Iris pigment epithelial cell (primary cell): ENCODE measurements at places on chromosomes 1 and 21.

DNA sequence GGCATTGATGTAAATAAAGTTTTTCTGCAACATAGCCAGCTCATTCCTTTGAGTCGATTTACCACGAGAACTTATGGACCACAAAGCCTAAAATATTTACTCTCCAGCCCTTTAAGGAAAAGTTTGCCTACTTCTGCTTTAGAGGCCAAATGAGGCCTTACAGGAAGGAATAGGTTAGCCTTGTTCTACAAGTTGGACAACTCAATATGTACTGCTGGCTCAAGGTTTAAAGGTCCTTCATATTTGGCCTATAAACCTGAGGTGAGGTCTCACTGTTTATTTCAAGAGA, 144.5 kb upstream of the DNAH14 start:
- DNase-seq = no peak

- peak; percentile 24 for DNase-seq
These were observed 61.6 kb downstream of the MAP3K21 start for GRCh38 chr1:233389169-233389568.

- no peak for DNase-seq
These were observed 25.6 kb upstream of the POGK start for GRCh38 chr1:166813508-166814223.

DNA sequence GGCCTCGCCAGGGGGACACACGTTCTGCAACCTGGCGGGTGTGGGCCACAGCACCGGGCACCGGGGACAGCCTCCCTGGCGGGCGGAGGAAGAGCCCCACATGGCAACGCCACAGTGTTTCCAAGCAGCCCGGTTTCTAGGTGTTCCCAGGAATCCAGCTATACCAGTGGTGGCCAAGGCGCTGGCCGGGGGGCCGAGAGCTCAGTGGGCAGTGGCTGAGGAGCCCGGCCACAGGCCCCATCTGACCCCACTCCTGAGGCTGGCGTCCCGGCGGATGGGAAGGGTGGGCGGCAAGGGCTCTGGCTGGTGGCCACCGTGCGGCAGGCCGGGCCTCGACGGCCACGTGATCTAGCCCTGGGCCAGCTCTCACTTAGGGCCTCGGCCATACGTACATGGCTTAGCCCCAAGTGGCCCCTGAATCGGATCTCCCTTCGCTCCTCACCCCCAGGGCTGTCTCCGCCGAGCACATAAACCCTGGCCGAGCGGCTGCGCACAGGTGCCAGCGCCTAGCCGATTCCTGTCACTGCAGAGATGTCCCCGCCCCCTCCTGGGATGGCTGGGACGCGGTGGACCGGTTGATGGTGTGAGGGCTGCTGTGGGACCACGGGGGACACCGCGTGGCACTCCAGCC, 68.7 kb downstream of the MORN1 start:
- no peak for DNase-seq

DNA sequence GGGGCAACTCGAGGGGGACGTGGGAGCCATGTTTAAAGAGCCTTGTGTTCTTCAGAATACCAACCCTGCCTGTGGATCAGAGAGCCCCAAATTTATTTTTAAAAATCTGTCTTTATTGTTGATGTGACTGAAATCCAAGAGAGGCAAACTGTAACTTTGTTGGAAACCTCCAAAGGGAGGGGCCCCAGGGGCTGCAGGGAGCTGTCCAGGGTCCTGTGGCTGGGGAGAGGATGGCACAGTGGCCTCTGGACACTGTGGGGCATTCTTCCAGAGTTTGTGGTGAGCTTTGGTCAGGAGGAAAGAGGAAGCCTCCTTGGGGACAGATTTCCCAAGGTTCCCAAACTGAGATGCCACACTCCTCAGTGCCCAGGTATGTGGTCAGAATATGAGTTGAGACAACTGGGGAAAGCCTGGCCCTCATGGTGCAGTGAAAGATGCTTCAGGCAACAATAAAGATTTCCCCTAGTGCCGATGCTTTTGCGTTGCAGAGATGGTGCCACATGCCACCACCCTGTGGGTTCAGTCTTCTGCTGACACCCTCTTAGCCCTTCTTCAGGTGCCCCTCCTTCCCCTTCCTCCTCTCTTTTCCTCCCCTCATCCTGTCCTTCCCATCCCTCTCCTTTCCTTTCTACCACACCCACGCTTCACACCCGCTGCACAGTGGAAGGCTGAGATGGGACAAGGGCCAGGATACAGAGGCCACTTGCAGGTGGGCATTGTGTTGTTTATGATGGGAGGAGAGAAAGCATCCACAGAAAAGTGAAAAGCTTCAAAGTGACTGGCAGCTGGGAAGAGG, 122.1 kb downstream of the UCK2 start:
- DNase-seq = no peak

DNA sequence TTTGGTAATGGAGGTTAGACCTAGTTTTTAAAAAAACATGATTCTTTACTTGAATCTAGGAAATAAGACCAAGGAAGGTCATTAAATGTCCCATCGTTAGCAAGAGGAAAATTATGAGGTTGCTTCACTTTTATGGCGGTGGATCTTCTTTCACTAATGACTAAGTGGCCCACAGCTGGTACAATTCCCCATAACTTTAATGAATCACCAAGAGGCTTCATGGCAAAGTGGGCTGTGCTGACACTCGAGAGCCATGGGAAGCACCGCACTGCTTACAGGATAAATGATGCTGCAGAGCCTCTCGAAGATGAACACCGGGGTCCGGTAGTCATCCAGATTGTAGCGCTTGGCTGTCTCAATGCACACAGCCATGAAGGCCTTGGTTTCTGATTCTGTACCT, 108.8 kb downstream of the UBR4 start:
- peak; percentile 21 for DNase-seq

DNA sequence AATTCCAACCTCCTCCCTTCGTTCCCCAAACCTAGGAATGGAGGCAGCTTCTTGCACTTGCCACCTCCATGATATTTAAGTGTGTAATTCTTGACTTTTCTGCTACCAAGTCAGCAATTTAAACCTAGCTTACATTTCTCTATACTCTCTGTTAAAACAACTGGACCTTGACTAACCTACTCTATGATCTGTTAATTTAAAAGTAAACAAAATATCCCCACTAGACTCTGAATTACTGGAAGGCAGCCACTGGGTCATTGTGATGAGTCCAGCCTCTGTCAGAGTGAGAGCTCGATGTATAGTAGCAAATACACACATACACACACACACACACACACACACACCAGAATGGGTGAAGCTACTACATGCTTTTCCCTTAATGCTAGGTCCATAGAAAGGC, 40.0 kb upstream of the DHCR24 start:
- peak; percentile 31 for DNase-seq

- DNase-seq = peak; percentile 92
These were observed 73.5 kb upstream of the NGF start for GRCh38 chr1:115411371-115412063.

GRCh38 chr1:192726820-192727504, 81.9 kb upstream of the RGS2 start:
- no peak for DNase-seq

- no peak for DNase-seq
These were observed 57.0 kb downstream of the PTP4A2 start for GRCh38 chr1:31880957-31881687.

- no peak for DNase-seq
These were observed 5.7 kb downstream of the HAPLN2 start for GRCh38 chr1:156624814-156625435.

GRCh38 chr21:43297391-43297981, 128.7 kb downstream of the CRYAA start:
- DNase-seq = no peak

DNA sequence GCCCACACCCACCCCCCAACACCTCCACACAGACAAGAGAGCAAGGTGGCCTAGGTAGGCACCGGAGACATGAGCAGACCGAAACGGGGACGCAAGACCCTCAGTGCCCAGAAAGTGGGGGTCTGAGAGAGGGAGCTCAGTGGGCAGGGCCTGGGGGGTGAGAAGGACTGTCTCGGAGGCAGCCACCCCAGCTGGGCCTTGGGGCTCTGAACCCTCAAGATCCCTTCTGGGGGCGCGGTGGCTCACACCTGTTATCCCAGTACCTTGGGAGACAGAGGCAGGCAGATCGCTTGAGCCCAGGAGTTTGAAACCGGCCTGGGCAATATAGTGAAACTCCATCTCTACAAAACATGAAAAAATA, 9.1 kb upstream of the GNB1 start:
- DNase-seq = no peak

- DNase-seq = no peak
These were observed 41.5 kb downstream of the KRTAP10-1 start for GRCh38 chr21:44498280-44499210.

- peak; percentile 16 for DNase-seq
These were observed 7.4 kb downstream of the SLC16A4 start for GRCh38 chr1:110383251-110383990.

DNA sequence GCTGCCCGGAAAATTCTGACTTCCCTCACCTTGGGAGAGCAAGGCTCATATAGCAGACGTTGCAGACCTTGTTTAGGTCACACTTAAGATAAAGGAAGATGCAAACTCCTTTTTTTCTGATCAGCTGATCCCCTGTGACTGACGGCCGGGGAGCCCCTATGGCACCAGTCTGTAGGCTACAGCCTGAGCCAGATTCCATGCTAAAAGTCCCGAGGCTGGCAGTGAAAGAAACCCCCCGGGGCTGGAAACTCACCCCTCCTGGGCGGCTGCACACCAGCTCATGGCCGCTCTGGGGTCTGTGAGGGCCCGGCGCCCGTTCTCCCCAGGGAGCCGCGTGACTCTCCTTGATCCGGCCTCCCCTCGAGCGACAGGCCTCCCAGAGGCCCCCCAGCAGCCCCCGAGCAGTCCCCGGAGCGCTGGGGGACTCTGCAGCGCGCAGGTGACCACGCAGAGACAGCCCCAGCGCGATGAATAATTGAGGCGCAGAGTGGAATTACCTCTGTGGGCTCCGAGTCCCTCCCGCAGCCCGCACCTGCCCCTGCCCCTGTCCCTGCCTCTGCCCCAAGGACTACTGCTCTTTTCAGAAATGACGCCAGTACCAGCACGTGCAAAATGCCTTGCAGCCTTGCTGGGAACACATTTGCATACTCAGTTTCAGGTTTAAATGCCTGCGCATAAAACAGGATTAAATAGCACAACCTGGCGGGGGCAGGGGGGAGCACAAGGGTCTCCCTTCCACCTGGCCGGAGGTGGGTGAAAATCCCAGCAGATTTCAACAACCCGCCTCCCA, 62.6 kb upstream of the CLDN14 start:
- DNase-seq = no peak

DNA sequence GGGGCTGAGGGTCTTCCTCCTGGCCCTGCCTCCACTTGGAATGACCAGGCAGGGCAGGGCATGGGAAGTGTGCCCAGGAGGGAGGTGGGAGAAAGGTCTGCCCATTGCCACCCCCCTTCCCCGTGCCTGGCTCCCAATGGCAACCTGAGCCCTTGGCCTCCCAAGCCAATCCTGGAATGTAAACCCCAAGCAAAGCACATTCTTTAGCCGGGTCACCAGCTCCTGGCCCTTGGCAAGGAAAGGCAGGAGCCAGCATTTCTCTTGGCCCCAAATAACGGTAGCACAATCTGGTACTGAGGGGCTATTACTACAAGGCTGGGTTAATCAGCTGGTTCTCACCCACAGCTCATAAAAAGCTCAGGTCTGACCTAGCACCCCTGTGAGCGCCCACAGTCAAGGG, 6.9 kb upstream of the NUAK2 start:
- DNase-seq = no peak

- DNase-seq = no peak
These were observed 3.9 kb downstream of the JAK1 start for GRCh38 chr1:64962441-64962840.

DNA sequence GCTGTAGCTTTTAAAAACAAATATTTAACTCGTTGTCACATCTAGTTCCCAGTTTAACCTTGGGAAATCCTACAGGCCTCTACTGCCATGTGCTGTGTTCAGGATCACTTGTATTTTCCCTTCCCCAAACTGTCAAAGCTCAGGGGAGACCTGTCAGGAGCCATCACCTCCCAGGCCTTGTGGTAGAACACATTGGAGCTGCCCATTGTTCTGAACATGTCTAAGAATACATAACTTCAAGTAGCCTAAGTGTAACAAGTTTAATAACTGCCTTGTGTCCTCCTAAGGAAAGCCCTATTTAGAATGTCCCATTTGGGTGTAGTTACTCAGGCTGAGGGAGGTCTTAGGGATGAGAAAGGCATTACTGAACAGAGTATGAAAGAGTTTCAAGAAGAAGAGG, 28.6 kb upstream of the PIGC start:
- DNase-seq = no peak

- DNase-seq = peak; percentile 82
These were observed 2.8 kb upstream of the CD1D start for GRCh38 chr1:158177700-158178450.

GRCh38 chr1:51372561-51372960, 42.2 kb upstream of the TTC39A start:
- no peak for DNase-seq

DNA sequence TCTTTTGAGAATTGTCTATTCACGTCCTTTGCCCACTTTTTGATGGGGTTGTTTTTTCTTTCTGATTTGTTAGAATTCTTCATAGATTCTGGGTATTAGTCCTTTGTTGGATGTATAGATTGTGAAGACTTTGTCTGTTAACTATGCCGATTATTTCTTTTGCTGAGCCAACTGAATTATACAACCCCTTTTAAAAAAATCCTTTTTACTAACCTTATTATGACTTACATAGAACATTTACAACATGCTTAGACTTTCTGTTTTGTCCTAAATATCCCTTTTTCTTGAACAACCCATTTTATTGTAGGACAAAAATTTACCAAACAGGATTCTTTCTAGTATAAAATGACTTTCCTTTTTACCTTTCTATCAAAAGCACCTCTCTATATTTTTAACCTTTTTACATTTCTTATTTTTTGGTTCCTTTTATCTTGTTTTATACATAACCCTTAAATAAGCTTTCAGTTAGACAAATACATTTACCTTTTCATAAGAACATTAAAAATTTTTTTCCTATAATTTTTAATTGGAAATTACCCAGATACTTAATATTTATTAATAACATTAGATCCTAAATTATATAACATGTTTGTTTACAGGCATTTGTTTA, 70.4 kb upstream of the TTLL7 start:
- DNase-seq = no peak

- no peak for DNase-seq
These were observed 928 bp downstream of the TLCD4 start for GRCh38 chr1:95118067-95118499.

DNA sequence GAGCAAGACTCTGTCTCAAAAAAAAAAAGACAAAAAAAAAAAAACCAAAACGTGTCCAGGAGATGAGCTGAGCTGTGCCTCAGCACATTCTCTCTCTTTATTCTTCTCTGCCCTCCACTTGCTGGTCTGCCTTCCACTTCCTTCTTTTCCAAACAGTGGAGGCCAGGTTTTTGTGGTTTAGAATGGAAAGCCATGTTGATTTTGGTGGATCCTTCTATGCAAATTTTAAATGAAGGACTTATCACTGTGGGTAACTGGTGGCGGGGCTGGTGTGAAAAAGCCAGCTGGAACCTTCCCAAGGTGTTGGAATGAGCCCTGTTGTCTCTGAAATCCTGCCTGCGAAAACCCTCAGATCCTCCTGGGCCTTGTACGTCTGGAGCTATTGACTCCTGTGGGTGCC, 61.9 kb downstream of the PTPRU start:
- no peak for DNase-seq

GRCh38 chr1:119962296-119962968, 66.1 kb upstream of the ADAM30 start:
- no peak for DNase-seq
